Camera-type eye (tissue), 1 donor: ENCODE measurements at places on chromosomes 5 and 9. TPM values are rescaled to one million over a fixed set of nuclear protein-coding genes. Genes with fewer than 3 reads are reported as not detected.

Gene SECISBP2
- 98.0 TPM for total RNA-seq

Gene MYOT
- total RNA-seq, result 15.9 TPM

Gene MSX2
- 0.82 TPM for total RNA-seq

Gene CER1
- total RNA-seq, result 0.88 TPM

Gene CNTNAP3
- 34.9 TPM for total RNA-seq

Gene GDNF
- total RNA-seq, result 0.49 TPM

Gene RETREG1
- 39.2 TPM for total RNA-seq

Gene OGN
- total RNA-seq, result 296 TPM

Gene RASEF
- total RNA-seq, result 2.8 TPM

Gene CARTPT
- not detected for total RNA-seq

Gene CTNNAL1
- total RNA-seq, result 65.6 TPM

Gene MSANTD3
- 41.9 TPM for total RNA-seq

Gene SPINK4
- not detected for total RNA-seq

Gene F2R
- total RNA-seq, result 35.1 TPM

Gene GCNT4
- total RNA-seq, result 0.71 TPM

Gene CTNND2
- 37.3 TPM for total RNA-seq

Gene TOR2A
- total RNA-seq, result 11.1 TPM
